Activated CD4-positive, alpha-beta T cell treated with anti-CD3 and anti-CD28 coated beads for 1 hour (primary cell): ENCODE measurements at places on chromosomes 2 and 18.

DNA sequence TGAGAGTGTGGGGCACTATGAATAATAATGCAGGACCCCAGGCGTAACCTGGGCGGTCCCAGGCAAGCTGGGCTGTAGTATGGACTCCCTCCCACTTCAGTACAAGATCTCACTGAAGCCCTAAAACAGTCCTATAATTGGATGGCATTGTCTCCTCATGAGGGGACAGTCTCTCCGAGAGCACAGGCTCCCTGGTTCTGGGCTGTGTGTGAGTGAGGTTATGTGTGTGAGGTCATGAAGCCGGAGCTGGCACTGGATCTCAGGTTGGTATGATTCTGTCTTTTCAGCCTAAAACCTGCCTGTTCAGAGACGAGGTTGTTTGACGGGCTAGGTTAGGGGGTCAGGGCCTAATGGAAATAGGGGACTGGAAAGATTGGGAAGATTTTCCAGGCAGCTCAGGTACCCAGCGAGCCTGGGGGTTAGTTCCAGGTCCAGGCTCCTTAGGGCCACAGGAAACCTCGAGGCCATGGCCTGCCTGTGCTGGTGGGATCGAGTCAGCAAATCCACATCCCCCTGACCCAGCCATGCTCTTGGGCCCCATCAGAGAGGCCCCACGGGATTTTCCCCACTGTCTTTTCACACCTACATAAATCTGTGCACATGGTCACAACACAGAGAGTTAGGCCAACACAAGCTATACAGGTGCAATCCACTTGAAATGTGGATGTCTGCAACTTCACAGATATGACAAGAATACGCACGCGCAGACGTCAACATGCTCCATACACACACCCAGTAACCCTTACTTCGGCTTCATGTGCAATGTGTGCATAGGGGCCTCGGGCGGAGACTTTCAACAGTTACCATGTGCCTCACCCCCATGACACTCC is 94.8 kb downstream of the INHBB start:
- DNase-seq = no peak

DNA sequence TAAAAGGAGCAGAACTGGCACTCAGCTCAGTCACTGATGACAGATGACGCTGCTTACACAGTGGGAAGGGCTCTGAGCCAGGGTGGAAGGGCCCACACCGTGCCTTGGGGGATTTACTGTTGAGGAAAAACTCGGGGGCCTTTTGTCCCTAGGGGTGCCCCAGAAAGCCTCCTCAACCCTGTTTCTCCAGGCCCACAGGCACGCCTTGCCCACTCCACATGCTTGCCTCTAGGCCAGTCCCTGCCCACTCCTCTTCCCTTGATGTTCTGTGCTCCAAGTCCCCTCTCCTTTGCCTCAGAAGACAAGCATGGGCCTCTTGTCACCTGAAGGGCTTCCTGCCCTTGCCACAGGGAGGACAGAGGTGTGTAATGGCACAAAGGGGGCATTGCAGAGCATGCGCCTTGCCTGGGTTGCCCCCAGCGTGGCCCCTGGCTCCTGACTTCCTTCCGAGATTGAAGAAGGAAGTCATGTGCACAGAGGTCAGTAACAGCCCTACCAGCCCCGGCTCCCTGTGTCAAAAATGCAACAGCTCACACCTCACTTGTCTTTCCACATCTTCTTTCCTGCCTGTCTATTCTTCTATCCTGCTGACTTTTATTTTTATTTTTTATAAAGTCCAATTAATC is 65.1 kb downstream of the LIPG start:
- no peak for DNase-seq

DNA sequence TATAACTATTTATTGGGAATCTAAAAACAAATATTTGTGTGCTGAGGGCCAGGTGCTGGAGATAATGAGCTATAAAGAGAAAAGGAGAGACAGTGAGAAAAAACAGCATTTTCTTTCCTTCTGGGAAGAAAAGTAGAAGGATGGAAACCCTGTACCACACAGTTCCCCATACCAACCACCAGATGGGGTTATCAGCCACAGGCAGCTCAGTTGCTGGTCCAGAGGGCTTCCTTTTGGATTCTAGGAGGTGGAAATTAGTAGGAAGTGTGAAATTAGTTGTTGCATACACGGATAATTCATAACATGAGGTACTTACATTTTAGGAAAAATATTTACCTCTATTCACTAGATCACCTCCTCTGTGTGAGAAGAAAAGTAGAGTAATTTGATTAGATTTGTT is 237.0 kb upstream of the FOSL2 start:
- no peak for DNase-seq

- DNase-seq = no peak
Observed at GRCh38 chr2:196441527-196441926, 198.0 kb upstream of the CCDC150 start.

GRCh38 chr2:118225666-118226065 is 137.4 kb downstream of the INSIG2 start:
- DNase-seq = no peak

- DNase-seq = no peak
Observed at GRCh38 chr2:50922506-50922905, 109.4 kb downstream of the NRXN1 start.

GRCh38 chr18:59520562-59521355 is 161.7 kb upstream of the LMAN1 start:
- DNase-seq = no peak

- DNase-seq = no peak
Observed at GRCh38 chr2:234753701-234754100, 198.1 kb upstream of the SH3BP4 start.

DNA sequence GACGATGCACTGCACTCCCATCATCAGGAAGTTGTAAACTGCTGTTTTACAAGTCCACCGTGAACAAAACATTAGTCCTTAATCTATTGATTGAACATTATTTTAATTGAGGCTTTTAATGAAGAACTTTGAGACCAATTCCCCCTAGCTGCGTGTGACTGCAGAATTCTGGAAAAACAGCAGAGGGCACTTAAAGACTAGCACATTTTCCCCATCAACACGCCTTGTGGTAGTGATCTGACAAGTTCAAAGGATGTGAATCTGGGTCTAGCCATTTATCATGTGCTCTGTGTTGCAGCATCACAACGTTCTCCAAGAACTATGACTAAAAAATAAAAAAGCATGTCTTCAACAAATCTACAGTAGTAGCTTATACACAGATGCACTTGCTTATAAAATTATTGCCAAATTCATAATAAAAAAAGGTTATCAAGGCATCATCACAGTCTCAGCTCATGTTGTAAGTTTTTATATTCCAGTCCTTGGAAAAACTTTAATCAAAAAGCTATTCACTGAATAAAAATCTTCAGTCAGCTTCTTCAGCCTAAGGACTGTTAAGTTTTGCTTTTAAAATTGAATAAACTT is 35.8 kb downstream of the SKOR2 start:
- no peak for DNase-seq

GRCh38 chr2:155310589-155310988 is 612.1 kb downstream of the KCNJ3 start:
- no peak for DNase-seq
